GM23248 (cell line): ENCODE measurements at places on chromosomes 2 and 18. TPM values are rescaled to one million over a fixed set of nuclear protein-coding genes. Genes with fewer than 3 reads are reported as not detected.

DNA sequence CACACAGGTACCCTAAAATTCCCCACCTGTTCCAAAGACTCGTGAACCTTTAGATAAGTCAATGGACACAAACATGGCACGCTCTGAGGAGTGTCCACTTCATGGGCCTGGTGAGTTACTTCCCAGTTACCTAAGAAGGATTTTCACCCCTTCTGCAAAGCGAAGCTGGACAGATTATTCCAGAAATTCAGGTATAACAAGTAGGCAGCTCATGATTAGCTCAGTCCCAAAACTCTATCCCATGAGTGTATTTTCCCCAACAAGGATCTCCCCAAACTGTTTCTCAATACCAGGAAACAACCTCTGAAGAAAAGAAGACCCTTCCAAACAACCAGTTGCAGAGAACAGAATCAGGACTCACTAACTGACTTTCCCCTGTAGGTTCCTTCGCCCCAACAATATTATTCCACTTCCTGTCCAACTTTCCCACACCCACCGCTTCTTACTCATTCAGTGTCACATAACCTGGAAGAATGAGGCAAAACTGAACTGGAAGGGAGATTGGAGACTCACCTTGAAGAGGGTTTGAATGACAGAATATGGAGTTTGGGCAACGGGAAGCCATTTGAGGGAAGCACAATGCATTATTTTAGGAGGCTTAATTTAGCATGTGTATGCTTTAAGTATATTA, 120.1 kb downstream of the ANTXR1 start:
- DNase-seq, result peak; percentile 26

- DNase-seq, result no peak
These were observed 2.9 kb upstream of the C2orf80 start for GRCh38 chr2:208192611-208193236.

DNA sequence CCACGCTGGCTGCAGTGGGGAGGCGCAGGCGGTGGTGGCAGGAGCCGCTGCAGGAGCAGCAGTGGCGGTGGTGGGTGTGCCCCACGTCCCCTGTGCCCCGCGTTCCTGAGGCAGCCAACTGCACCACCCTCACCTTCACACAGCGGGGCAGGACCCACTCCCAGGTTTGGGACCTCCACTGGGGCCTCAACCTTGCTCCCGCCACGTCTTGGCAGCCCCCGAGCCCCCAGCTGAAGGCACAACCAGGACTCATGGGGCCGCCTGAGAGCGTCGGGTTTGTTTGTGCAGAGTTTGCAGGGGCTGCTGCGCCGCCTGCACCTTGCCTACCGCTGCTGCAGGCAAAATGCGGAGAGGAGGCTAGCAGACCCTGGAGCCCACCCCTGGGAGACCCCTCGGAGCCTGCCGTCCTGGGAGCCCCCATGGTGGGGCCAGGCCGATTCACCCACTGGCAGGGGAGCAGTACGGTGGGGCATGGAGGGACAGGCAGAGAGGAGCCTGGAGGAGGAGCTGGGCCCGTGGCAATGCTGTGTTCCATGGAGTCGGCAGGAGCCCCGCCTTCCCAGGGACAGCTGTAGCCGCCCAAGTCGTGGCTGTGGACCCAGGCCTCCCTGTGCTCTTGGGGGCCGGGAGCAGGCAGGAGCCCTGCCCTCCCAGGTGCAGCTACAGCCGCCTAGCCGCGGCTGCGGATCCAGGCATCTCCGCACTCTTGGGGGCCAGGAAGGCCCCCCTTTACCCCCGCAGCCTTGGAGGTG, 14.7 kb upstream of the EML6 start:
- peak; percentile 42 for DNase-seq

DNA sequence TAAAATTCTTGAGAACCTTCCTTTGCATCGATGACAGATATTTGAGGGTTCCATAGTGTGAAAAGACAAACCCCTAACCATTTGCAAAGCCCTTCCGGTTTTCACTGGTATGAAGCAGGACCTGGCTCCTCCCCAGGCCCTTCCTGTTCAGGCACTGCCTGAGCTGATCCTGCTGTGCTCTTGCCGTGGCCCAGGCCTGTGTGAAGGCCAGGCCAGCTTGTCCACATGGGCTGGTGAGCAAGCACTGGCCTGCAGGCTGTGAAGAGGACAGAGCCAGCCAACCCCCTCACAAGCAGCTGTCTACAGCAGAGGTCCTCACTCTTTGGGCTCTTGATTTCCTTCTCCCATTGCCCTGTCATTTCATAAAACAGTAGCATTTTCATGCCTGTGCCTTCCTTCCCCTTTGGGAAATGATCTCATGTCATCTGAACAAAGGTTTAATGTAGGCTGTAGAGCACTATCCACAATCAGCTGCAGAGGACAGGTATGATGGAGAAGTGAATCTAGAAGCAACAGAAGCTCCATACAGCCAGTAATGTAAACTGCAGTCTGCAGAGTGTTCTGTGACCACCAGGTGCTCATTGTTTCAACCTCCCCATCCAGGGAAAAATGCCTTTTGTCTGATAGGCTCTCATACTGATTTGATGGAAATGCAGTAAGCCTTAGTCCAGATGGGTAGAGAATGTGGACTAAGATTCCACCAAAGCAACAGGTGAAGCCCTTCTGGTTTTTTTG, 19.8 kb downstream of the MPHOSPH10 start:
- DNase-seq, result no peak

Gene ALKAL2
- polyA plus RNA-seq, result not detected in 2 replicates
